Upper lobe of left lung (tissue), 6 donors: ENCODE measurements at places on chromosomes 16 and 17.

GRCh38 chr17:12547831-12548230, 117.9 kb upstream of the MYOCD start:
- DNase-seq: no peak

DNA sequence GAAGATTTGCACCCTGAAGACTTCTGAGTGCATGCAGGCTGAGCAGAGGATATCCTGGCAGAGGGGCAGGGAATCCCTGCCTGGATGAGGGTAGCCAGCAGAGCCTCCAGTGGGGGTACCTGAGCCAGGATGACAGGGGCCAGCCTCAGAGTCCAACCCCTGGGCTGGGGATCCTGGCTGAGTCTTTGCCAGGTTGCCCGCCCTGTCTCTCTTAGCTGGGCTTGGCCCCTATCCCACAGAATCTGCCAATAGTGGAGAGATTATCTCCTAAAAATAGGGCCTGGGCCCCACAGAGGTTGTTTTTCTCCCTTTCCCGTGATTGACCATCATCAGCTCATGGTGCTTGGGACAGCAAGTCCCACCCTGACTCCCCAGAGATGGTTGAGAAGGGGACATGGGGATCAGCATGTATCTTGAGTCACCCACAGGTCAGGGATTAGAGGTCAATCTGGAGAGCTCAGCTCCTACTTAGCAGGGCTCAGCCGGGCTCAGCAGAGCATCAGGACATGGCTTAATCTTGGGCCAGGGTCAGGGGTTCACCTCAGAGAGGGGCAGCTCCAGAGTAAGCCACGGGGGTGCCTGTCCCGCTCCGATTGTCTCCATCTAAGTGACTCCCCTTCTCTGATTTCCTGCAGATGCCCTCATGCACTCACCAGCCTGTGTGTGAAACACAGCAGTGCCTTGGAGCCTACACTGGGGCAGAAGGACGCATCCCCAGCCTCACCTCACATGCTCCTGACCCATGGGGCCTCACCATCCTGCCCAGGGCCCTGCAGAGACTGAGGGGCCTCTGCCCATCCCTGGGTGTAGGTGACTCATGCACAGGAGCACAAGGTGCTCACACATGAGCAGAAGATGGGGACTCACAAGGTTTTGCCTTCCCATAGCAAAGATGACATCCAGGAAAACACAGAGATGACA, 11.5 kb downstream of the CDH16 start:
- no peak for DNase-seq

DNA sequence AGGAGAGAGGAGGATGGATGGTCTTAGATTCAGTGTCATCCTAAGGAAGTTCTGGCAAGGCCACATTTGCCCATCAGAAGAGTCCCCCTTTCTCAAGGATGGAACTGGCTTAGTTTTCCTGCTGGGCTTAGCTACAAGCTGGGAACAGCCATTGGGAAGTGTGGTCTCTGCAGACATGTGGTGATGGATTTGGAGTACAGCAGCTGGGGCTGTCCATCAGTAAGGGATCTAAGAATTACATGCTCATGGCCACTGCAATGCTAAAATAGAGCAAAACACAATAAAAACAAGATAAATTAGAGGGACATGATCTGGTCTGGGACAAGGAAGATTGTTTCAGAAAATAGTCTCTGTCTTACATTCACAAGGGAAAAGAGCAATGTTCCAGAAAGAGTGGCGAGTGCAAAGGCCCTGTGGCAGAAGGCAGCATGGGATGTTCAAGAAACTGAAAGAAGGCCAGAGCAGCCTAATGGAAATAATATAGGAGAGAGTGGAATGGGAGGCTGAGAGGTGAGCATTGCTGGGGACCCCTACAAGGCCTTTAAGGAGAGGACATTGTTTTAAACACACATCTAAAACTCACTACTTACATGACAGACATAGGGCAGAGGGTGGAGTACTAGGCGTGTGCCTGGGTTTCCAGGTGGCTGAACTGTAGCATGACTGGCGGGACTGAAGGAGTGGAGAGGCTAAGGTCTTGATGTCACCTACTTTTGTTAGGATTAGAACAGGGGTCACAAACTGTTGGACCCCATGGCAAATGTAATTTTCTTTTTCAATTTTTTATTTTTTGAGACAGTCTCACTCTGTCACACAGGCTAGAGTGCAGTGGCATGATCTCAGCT, 17.0 kb upstream of the TOX3 start:
- DNase-seq: no peak

GRCh38 chr17:36485805-36486203, 677 bp upstream of the ZNHIT3 start:
- DNase-seq: no peak

GRCh38 chr16:10895053-10895946, 18.3 kb downstream of the CIITA start:
- DNase-seq: no peak

GRCh38 chr17:49555495-49556222, 20.0 kb upstream of the NXPH3 start:
- DNase-seq: no peak

GRCh38 chr16:6884002-6884401, 448.6 kb upstream of the RBFOX1 start:
- DNase-seq: no peak

GRCh38 chr16:73365016-73365551, 317.2 kb upstream of the ZFHX3 start:
- DNase-seq: peak; percentile 17

DNA sequence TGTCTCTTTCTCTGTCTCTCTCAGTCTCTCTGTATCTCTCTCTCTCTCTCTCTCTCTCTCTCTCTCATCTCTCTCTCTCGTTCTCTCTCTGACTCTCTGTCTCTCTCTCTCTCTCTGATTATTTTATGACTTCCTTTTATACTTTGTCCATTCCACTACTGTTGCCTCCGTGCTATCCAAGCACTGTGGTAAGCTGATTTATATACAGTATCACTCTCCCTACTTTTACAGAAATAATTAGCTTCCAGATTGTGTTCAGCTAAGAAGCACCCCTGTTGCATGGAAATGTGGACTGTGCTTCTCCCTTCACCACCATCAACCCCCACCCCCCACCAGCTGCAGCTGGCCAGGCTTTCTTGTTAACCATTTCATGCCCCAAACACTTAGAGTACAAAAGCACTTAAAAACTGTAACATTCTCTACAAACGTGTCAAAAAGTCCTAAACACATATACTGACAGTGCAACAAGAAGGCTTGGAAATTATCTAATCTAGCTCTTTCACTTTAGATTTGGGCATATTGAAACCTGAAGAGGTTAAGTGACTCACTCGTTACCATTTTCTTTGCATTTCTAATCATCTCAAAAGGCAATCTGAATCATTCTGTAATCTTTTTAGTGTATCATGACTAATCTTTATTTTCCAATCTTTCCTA, 11.6 kb upstream of the TMEM100 start:
- DNase-seq: no peak

GRCh38 chr17:57021226-57021940, 43.5 kb downstream of the SCPEP1 start:
- no peak for DNase-seq

DNA sequence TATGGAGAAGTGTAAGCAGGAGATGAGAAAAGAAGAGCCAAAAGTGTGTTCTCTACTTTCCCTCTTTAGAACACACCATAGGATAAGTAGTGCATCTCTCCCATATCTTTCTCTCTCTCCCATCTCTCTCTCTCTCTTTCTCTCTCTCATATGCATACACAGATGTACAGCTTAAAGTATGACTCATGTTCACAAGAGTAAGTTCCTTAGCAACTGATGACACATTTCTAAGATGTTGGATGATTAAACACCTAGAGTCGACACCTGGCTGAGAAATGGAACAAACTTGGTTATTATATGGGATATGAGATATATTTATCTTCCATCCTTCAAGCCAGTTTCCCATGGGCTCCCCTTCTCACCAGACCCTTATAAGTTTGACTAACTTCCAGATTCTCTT, 113.5 kb downstream of the TMEM132E start:
- DNase-seq: no peak

DNA sequence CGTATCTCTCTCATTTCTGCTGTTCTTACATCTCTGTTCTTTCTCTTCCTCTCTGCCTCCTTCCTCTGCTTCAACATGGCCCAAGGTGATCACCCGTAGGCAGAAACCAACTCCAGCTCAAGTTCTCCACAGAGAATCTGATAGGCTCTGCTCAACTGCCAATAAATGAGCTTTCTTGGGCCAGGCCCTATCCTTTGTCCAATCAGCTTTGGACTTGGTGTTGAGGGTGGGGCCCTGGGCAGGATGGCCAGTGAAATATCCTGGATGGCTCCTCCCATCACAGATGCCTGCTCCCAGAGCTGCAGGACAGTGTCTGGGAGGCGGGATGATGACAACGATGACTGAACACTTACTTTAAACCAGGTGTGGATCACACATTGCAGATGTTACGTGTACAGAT, 17.4 kb upstream of the BRD7 start:
- no peak for DNase-seq

DNA sequence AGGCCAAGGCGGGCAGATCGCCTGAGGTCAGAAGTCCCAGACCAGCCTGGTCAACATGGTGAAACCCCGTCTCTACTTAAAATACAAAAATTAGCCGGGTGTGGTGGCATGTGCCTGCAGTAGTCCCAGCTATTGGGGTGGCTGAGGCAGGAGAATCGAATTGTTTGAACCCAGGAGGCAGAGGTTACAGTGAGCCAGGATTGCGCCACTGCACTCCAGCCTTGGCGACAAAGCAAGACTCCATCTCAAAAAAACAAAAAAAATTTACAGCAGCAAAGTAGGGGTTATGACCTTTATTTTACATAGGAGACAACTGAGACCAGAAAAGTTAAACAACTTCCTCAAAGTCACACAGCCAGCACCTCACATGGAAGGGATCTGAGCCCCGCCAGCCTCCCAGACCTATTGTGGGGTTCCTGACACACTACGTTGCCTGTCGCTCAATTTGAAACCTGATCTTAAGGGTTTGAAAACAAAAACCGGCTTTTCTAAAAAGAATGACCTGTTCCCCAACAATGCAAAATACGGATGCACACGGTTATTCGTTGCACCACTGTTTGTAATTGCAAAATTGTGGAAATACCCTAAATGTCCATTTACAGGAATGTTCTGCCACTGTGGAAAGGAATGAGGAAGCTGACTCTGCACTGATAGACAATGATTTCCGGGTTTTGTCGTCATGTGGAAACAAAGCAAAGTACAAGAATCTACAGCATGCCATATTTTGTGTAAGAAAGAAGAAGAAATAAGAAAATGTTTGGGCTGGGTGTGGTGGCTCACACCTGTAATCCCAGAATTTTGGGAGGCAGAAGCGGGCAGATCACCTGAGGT, 77.2 kb downstream of the CNGB1 start:
- DNase-seq: no peak

- no peak for DNase-seq
These were observed 64.3 kb downstream of the MYH11 start for GRCh38 chr16:15792563-15792971.

- no peak for DNase-seq
These were observed 41.5 kb downstream of the NT5M start for GRCh38 chr17:17344507-17345293.
